ENCODE measurements at places on chromosomes 7 and 10.

- DNase-seq, result no peak
These were observed 185.7 kb downstream of the TAX1BP1 start for GRCh38 chr7:27925573-27926201.

GRCh38 chr10:125344573-125345171, 184.3 kb upstream of the CTBP2 start:
- no peak for DNase-seq

- no peak for DNase-seq
These were observed 27.5 kb upstream of the NME8 start for GRCh38 chr7:37820708-37821468.

- no peak for DNase-seq
These were observed 24.4 kb downstream of the SKIDA1 start for GRCh38 chr10:21501091-21501490.

- DNase-seq, result no peak
These were observed 109.3 kb downstream of the GATA3 start for GRCh38 chr10:8163824-8164223.

- no peak for DNase-seq
These were observed 131.0 kb upstream of the AOAH start for GRCh38 chr7:36855330-36855729.

DNA sequence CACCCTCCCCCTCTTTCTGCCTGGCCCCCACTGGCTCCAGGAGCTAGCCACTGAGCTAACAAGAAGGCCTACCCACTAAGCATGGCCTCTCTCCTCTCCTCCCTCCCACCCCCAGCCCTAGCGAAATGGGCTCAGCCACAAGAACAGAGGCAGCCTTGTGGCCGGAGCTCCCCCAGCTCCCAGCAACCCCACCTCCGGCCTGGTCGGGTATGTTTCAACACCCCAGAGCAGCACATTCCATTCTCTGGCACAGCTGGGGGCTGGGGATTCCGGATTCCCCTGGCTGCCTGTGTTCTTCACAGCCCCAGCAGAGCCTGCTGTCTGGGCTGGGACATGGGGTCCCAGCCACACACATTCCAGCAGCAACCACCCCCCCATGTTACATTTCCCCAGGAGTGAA, 9.0 kb downstream of the SFRP5 start:
- no peak for DNase-seq

DNA sequence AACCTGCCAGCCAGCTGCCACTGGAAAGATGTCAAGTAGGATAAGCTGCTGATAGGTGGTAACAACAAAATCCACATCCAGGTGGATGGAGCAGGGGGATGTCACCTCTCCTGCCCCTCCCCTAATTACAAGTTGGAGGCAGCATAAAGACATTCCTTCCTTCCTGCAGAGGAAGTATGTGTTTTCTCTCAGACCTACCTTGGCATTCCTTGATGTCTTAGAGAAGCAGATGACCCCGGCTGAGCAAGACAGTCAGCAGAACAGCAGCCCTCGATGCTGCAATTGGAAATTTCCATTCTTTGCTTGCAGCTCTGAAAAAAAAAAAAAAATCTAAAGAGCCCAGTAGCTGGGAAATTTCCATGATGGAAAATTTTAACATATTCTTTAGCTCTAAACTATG, 137.5 kb upstream of the MKLN1 start:
- DNase-seq, result no peak

GRCh38 chr10:71432956-71433767, 36.4 kb downstream of the CDH23 start:
- DNase-seq, result no peak

GRCh38 chr10:76001461-76001860, 570.0 kb downstream of the LRMDA start:
- no peak for DNase-seq

DNA sequence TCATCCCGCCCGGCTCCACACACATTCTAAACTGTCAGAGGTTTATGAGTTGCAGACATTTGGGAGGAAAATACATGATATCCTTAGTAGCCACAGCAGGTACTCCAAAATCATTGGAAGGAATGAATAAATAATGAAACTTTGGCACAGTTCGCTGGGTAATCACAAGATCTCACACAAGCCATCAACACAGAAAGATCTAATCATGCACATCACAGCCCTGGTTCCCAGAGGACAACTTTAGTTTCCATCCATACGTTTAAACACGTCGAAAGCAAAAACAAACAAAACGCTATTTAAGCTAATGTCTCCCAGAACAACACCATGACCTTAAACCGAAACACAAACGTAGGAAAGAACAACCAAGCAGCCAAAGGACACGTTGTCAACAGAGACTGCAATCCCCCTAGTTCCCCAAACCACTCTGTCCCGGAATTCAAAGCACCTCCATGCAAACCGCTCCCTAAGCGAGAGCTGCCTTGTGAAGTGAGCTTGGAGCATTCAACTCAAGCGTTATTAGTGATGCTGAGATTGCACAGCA, 12.3 kb downstream of the SVIL start:
- no peak for DNase-seq

DNA sequence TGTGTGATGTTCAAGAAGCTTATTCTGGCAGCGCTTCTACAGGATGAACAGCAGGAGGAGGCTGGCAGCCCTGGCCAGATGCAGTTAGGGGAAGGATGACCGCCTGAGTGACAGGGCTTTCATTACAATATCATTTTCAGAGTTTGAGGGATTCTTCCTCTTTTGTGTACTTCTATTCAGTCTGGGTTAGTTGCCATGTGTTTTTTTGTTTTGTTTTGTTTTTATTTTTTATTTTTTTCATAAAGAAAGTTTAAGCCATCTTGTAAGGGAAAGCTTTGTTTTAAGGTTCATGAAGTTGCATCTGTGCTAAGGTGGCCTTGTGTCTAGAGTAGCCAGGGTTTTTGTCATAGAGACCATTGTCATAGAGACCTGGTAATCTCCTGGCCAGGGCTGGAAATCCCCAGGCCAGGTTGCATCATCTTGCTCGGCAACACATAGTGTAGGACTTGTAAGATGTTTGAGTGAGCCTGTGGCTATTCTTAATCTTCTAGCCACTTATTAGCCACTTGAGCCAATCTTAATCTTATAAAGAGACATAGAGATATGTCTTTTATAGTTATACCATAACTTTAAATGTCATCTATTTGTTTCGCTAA, 230.5 kb upstream of the TMEM229A start:
- no peak for DNase-seq

DNA sequence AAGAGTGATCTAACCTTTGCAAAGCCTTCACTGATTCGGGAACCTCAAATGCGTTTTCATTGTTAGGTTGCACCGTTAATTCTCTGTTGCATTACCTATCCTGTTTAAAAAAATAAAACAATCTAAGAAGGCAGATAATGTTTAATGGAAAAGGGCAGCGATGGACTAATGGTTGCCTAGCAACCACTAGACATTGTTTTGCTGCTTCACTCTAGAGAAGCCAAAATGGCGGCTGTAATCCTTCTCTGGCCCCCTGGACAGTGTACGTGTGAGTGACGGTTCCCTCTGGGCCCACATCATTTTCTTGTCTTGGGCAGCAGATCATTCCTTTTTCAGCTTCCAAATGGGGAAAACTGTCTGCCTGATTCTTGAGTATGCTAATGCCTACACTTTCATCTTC, 43.3 kb downstream of the FAM204A start:
- no peak for DNase-seq

- no peak for DNase-seq
These were observed 52.3 kb upstream of the ANTXRL start for GRCh38 chr10:46234431-46235060.

DNA sequence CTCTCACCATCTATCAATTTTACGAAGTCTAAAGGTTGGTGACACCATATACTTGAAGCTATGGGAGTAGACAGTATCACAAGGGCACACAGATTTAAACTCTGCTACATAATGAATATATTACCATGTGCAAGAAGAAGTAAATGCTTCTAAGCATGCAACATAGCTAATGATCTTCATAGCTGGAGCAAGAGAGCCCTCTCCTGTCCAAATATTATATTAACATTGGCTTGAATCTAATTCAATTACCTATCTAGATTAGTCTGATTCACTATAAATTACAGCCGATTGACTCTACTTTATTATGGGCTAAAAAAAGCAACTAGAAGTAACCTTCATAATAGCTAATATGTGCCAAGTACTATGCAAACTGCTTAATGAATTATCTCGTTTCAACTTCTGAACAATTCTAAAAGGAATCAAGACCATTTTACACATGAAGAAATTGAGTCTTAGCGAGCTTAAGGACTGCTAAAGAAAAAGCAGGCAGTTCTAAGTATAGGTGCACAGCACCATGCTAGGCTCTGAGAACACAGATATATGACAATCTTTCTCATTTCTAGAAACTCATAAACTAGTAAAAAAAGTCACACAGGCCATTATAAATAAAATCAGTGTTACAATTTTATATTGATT, 21.9 kb downstream of the FRA10AC1 start:
- DNase-seq, result no peak

GRCh38 chr7:140653319-140654108, 12.9 kb upstream of the DENND2A start:
- DNase-seq, result peak; percentile 37

GRCh38 chr7:100589341-100589947, 3.3 kb downstream of the FBXO24 start:
- DNase-seq, result no peak

- DNase-seq, result no peak
These were observed 83.7 kb downstream of the DIP2C start for GRCh38 chr10:605632-606325.

DNA sequence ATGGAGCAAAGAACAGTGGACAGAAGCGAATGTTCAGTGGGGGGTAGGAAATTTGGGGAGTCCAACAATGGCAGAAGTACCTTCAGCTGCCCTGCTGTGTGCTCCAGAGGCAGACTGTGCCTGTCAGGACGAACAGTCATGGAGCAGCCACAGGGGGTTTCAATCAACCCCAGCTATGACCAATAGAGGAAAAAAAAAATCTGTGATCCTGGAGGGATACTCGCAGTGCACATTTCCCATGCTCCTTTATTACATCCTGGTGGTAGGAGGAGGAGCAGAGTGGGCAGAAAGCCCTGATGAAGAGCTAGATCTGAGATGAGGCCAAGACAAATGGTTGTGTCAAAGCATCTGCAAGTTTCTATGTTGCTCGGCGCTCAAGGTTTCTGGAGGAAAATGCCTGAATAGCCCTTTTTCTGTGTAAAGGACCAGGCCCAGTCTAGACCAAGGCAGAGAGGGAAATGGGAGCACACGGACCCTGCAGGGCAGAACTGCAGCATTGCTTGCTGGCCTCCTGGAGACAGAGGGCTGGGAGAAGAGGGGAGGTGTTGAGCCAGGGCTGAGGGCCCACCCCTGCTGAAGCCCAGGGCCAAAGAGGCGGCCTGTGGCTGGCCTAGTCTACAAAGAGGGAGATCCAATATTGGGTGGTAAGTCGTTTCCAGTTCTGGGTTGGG, 201.5 kb downstream of the GRID1 start:
- DNase-seq, result no peak

GRCh38 chr10:116615199-116615776, 5.5 kb upstream of the PNLIPRP2 start:
- no peak for DNase-seq

- DNase-seq, result no peak
These were observed 278.2 kb upstream of the TEX47 start for GRCh38 chr7:89073776-89074175.

- no peak for DNase-seq
These were observed 247.0 kb downstream of the SNX10 start for GRCh38 chr7:26538689-26539088.

DNA sequence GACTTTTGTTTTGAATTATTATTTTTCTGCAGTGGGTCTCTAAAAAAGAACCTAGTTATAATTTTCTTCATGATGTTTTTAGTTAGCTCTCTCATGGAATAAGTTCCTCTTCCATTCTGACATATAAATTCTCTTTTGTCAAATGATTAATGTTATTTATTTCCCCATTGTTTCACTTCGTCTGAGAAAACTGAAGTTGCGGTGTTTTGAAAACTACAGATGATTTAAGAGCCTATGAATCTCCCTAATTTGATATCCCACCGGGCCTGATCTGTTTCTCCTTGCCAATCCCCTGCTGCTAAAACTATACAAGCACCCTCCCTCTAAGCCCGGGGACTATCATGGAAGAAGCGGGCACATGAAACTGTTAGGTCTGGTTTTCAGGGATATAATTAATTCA, 41.4 kb downstream of the HTR7 start:
- no peak for DNase-seq

- no peak for DNase-seq
These were observed 196.4 kb upstream of the POM121L12 start for GRCh38 chr7:52838981-52839411.

- DNase-seq, result no peak
These were observed 62.3 kb upstream of the LBX1 start for GRCh38 chr10:101291331-101292193.

DNA sequence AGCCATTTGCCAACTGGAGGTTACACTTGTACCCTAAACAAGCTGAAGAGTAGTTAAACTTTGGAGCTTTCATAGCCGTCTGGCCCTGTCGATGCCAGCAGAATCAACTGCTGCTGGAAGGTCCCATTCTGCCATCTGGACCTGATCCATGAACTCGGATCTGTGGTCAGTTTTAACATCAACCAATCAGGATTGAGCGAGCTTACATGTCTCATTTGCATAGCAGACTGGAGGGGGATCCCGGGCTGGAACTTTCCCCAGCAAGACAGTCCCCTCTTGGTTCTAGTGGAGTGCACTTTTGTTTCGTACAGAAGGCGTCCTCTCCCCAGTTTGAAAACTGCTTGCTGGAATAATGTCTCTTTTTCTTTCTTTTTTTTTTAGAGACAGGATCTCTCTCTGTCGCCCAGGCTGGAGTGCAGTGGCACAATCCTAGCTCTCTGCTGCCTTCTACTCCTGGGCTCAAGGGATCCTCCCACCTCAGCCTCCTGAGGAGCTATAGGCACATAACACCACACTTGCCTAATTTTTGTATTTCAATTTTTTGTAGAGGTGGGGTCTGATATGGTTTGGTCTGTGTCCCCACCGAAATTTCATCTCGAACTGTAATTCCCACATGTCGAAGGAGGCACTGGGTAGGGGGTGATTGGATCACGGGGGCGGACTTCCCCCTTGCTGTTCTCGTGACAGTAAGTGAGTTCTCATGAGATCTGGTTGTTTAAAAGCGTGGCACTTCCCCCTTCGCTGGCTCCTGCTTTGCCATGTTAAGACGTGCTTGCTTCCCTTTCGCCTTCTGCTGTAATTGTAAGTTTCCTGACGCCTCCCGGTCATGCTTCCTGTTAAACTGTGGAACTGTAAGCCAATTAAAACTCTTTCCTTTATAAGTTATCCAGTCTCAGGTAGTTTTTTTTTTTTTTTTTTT, 42.8 kb upstream of the SEPHS1 start:
- peak; percentile 5 for DNase-seq

DNA sequence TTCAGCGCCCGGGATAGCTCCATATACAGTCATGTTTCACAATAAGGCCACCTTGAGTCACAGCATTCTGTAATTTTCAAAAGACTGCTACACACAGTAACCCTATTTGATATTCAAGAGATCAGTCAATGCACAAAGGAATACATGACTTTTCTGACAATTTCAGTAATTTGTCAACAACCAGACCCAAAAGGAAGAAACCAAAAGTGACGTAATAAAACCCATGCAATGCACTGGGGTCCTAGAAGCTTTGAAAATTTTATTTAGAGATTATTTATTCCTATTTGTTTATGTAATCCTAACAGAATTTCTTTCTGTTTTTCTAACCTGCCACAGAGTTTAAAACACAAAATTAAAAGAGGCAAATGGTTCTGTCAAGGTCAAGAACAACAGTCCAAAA, 421.2 kb downstream of the DPP6 start:
- DNase-seq, result no peak

- DNase-seq, result no peak
These were observed 492 bp upstream of the VCL start for GRCh38 chr10:73997461-73997786.
